Anterior cingulate cortex (tissue), 58 donors: ENCODE measurements at places on chromosomes 11 and 22.

GRCh38 chr22:41687901-41688364, 734 bp downstream of the SNU13 start:
- DNase-seq: peak; percentile 23

GRCh38 chr11:36672815-36673450, 74.9 kb upstream of the RAG2 start:
- no peak for DNase-seq

DNA sequence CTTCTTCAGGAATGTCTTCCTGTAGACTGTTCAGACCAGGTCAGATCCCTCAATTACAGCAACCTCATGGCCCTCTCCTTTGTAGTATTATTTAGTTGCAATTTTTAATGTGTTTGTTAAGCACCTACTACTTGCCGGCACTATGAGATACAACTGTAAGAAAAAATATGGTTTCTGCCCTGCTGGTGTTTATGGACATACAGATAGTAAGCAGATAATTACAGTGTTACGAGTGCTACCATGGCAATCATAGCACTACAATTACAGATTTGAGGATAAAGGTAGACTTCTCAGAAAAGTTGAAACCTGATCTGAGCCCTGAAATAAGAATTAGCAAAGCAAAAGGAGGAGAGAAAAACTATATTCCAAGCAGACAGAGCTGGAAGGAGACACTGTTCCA, 2.8 kb downstream of the LRRC51 start:
- no peak for DNase-seq

DNA sequence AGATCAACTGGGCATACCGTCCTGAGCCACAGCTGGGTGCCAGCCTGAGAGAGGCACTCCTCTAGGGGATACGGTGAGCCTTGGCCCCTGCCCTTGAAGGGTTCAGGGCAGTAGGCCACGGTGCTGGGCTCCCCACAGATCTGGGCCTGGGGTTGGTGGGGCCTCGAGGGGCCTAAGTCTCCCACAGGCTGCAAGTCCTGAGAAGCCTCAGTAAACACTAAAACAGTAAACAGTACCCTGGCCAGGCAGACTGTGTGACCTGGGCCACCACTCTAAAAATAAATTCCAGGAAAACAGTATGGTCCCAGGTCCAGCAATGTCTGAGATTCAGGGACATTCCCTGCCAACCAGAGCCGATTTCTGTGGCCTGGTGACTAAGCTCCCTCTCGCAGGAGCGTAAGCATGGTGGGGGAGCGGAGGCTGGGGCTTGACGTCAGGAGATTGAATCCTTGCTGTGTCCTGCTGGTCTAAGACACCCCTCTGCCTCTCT, 2.3 kb upstream of the RHOD start:
- no peak for DNase-seq

- no peak for DNase-seq
Measured at GRCh38 chr11:63574856-63575602, 11.8 kb upstream of the PLAAT2 start.

- DNase-seq: no peak
Measured at GRCh38 chr22:28629420-28630176, 50.0 kb downstream of the TTC28 start.

DNA sequence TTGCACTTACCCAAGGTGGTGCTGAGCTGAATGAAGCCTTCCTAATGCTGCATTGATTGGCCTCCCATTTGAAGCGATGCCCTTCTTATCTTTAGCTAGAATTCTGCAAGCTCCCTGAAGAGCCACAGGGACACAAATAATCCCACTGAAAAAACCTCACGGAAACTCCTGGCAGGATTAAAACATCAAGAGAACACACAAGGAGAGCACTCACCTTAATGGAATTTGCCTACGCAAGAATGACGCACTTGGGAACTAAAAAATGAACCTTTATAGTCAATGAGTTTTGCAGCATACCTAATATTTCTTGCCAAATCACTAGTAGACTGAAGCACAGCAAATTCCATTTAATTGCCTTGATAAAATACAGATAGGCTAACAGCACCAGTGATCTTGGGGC, 232.8 kb upstream of the UBASH3B start:
- no peak for DNase-seq

- no peak for DNase-seq
Measured at GRCh38 chr11:121152764-121153163, 51.7 kb downstream of the TECTA start.

DNA sequence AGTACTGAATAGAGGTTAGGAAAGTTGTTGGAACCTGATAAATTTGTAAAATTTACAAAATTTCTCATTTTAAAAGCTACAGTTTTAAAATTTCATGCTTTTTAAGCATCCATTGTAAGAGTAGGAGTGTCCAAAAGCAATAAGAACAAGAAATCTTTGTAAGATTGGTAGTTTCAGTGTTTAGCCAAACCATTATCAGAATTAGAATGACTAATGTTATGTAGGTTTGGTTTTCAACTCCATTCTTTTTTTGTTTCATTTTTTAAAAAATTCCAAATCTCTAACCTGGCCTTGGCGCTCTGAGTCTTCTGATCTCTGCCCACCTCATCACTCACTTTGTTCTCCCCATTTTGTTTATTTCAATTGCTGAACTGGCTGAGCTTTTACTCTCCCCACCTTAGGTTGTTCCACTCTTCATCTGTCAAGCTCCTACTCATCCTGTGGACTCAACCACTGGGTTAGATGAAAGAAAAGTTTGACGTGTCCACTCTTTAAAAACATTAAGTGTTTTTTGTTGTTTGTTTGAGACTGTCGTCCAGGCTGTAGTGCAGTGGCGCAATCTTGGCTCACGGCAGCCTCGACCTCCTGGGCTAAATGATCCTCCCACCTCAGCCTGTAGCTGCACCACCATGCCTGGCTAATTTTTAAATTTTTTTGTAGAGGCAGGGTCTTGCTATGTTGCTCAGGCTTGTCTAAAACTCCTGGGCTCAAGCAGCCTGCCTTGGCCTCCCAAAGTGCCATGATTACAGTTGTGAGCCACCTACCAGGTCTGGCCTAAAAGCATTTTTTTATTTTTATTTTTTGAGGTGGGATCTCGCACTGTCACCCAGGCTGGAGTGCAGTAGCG, 14.0 kb downstream of the EP300 start:
- DNase-seq: no peak
